GM12892 (cell line): ENCODE measurements at places on chromosomes 2 and 18.
A peak's percentile ranks its signal among the peaks of the same experiment; 100 is the strongest.

- no peak for DNase-seq
Observed at GRCh38 chr18:12963069-12963468, 15.3 kb downstream of the SEH1L start.

DNA sequence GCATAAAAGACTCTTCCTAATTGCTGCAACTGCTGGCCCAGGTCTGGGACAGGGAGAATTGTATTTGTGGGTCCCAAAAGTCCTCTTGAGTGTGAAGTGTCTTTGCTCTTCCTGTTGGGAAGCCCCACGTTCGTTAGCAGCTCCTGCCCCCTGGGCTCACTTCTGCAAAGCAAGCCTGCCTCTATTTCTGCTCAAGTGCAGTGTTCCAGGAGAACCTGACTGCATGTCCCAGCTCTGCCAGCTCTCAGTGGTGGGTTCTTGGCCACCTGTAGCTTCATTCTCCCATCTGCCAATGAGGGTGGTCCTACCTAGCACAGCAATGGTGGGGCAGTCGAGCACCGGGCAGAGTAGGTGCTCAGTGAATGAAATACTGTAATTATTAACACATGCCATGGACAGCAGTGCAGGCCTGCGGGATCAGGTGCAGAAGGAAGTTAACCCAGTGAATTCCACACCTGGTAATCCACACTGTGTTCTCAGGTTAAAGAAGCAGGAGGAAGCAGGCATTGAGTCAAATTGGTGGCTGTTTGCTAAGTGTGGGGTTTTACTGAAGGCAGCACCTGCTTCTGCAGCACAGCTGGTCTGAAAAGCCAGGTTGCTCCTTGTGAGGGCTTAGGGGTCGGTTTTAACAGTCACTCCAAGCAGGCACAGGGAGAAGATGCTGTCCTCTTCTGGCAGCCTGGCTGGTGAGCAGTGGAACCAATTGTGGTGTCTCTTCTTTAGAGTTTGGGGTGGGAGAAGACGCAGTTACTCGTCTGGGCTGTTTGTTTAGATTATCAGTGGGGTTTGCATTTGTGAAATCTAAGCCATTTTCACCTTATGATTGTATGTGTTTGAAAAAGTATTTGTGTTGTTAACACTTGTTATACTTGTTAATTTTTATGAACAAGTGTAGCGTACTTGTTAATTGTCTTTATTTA is 54.3 kb downstream of the DGKD start:
- no peak for DNase-seq

DNA sequence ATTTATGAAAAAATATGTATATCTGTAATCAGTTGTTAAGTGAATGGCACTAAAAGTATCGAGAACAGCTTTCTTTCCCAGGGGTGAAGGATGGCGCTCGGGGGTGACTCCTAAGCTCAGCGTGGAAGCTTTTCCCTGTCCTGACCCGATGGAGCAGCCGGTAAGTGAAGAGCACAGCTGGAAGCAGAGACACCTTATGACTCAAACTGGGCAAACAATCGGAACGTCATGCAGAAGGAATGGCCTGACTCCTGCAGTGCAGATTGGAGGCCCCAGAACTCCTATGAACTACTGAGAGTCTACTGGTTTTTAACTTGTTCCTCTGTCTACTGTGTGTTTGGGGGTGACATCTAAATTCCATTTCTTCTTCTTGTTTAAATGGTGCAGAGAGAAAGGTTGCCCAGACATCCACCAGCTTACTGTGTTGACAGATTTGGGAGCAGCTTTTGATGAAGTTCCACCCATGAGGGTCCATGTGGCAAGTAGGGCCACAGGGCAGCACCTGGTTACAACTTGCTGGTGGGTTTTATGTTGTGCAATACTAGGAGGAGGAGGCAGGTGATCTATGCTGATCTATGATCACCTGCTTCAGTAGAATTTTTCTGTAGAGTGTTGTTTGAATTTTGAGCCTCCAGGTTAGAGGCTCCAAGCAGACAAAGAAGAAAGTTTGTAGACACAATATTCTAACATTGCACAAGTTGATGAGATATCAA is 52.8 kb upstream of the TMEM182 start:
- no peak for DNase-seq

DNA sequence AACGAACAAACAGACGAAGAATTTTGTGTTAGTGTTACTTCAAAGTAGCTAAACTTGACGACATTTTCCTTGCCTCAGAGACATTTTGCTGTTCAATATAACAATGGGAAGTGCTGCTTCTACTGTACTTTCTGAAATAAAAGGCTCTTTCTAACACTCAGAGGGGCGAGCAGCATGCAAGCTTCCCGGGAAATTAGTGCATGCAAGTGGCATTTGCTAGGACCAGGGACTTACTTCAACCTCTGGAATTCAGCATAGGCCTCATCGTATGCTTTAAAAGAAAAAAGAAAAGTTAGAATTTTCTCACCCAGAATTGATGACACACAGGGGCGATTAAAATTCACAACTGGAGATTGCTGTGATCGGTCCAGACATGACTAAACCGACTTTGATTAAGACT is 62.5 kb upstream of the LPIN2 start:
- no peak for DNase-seq

- no peak for DNase-seq
Observed at GRCh38 chr2:12507295-12507694, 209.4 kb upstream of the TRIB2 start.

DNA sequence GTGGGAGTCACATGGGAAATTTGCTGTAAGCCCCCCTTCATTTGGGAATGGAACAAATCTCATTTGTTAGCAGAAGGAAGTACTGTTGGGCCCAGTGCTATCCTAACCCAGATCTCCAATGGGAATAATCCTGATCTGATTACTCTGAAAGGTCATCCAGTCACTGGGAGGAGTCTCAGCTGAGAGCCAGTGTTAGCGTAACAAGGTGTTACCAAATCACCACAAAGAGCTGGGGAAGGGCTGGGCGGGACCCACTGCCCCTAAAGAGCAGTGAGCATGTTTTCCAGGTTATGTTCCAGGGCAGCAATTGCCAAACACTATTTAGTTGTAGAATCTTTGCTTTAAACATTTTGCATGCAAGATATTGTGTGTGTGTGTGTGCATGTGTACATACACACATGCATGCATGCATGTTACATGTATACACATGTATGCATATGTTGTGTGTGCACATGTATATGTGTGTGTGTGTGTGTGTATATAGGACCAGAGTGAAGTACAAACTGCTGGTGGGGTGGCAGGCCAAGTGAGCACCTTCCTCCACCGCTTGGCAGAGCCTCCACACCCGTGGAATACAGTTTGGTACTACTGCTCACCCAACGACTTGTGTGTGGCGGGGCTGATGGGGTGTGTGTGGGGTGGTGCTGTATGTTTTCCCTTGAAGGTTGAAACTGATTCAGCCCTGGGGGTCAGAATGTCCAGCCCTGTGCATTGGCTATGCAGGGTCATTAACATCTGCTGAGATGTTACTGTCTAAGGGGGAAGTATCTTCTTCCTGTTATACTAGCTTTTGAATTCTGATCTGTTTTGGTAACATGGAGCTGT is 15.2 kb downstream of the INPP5D start:
- no peak for DNase-seq

DNA sequence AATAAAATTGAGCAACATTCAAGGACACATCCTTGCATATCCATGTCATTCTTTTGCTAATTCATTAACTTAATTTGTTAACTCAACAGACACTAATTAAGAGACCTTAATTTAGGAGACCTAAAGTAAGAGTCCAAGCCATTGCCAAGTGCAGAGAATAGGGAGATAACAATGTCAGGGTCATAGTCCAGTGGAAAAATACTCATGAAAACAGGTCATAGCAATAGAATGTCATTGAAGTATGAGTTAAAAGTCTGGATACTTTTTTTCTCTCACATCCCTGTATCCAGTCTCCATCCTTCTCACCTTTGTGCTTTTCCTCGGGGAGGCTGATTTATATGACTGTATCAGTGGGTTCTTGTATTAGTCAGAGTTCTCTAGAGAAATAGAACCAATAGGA is 26.6 kb upstream of the DPP4 start:
- no peak for DNase-seq

DNA sequence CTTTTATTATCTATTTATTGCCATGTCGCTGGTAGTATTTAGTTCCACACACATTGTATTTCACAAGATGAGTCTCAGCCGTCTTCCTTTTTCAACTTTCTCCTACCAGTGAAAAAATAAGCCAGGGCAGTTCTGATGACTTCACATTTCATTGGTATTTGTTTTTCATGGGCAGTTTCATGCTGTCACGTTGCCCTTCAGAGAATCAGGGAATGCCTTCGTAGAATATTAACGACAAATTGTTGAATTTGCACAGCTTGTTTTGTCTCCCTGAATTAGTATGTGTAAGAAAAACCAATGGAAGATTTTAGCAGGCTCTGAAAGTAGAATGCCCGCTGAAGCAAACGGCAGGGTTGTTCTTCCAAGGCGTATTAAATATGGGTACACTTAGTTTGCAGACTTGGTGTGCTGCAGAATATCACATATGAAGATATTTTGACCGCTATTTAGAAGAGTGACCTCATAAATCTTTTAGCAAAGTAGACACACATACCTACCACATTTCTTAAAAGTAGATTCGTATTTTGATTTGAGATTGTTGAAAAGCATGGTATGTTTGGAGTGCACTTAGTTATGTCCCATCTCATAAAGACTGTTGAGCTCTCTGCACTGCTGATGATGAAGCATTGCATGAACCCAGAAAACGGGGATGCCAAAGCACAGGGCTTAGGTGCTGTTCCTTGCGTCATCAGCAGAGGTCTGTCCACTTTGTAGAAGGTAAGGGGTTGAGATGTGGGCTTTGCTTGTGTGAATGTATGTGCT is 2.9 kb downstream of the NEDD4L start:
- no peak for DNase-seq

DNA sequence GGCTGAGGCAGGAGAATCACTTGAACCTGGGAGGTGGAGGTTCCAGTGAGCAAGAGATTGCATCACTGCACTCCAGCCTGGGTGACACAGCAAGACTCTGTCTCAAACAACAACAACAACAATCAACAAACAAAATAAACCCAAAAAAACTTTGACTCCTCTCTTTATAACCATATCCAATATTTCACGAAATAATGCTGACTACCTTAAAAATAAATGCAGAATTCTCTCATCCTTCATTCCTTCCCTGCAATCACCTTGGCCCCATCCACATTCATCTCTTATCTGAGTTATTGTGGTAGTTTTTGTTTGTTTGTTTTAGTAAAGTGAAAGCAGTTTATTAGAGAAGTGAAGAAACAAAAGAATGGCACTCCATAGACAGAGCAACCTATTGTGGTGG is 3.2 kb downstream of the PTPRN start:
- DNase-seq = no peak

GRCh38 chr18:63444580-63444979 is 22.3 kb upstream of the VPS4B start:
- DNase-seq = no peak

DNA sequence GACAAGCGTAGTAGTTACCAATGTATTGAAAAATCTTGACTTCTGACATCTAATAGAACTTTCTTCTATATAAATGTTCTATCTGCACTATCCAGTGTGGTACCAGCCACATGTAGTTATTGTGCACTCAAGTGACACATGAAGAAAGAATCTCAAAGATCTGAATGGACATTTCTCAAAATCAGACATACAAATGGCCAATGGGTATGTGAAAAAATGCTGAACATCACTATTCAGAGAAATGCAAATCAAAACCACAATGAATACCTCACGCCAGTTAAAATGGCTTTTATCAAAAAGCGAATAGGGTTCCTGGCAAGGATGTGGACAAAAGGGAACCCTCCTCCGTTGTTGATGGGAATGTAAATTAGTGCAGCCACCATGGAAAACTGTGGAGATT is 37.5 kb upstream of the SMCHD1 start:
- DNase-seq = no peak

- no peak for DNase-seq
Observed at GRCh38 chr2:102107741-102108070, 34.8 kb upstream of the IL1R1 start.

GRCh38 chr2:222526480-222527277 is 102.3 kb downstream of the SGPP2 start:
- DNase-seq = no peak

DNA sequence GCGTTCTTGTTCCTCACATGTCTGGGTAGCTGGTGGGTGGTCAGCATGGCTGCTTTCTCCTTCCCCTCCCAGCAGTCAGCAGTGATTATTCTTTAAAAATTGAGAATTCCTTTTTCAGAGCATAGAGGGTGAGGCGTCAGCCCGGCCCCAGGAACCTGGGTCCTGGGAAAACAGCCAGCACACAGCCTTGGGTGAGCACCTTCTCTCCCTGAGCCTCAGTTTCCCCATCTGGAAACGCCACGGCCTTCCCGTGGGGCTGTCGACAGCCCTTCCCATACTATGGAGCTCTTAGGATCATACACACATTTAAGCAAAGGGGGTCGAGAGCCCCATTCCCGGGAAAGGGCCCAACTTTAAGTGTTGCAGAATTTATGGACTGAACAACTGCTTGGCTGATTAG is 73.5 kb downstream of the SH3RF3 start:
- no peak for DNase-seq

DNA sequence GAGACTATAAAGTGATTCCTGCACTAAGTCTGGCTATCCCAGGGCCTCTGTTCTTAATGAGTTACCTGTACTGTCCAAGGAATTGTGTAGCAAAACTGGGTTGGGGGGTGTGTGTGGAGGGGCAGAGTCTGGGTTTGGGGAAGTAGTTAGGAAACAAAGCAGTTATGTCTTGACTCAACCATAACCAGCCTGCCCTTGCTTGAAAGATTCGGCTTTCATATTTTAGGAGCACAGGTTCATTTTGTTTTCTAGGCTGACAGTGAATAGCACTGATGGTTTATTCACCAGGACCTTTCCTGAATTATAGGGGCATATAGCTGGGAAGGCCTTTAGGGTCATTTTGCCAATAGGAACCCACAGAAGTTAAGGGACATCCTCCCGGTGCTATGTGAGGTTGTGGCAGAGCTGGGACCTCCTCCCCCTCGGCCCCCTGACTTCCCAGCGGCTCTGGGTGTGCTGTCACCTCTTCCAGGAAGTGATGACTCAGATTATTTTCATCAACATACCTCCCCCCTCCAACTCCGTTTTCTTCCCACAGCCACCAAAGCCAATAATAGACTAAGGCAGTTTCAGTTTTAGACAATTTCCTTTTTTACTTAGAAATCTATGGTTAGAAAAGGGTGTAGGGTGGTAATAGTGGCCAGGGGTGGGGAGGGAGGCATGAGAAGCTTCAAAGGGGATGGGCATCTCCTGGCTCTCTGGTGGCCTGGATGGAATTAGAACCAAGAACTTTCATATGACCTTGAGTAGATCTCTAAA is 44.8 kb downstream of the SETBP1 start:
- DNase-seq = peak; percentile 37

DNA sequence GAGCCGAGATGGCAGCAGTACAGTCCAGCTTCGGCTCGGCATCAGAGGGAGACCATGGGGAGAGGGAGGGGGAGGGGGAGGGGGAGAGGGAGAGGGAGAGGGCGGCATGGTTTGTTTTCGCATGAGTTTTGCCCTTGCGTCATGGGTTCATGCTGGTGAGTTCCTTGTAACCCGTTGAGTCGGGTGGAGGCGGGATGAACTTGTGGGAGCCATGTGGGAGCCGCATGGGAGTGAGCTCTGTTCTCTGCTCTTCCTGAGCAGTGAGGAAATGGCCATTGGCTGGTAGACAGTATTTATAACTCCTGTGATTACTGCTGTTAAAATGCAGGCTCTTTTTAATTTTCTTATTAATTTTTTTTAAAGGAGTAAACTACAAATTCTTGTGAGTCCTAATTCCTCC is 108.0 kb downstream of the CEP192 start:
- DNase-seq = no peak

GRCh38 chr2:120539937-120540718 is 194.2 kb downstream of the INHBB start:
- no peak for DNase-seq
